ENCODE measurements at places on chromosomes 13 and 19.

DNA sequence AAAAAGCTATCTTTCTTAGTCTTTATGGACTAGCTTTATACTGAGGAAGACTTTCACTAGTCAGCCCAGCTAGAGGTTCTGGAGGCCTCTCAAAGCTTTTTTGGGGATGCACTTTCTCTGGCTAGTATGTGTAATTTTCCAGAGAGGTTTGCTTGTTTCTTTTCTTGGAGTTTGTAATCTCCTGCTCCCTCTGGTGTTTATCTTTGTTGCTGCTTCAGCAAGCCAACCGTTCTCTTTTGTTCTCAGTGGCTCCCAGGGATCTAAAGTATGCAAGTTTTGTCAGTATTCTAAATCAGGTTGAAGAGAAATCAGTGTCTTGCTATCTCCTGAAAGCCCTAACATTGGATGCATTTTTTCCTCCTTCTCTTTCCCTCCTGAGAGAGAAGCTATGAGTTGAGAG lies 121.1 kb upstream of the MYO16 start:
- H3K36me3 ChIP-seq: no peaks in the 10 kb centered on the region
- no peak overlapping the region for H3K4me3 ChIP-seq
- DNase-seq: no peak
- no peaks in the 10 kb centered on the region for H3K4me1 ChIP-seq

GRCh38 chr13:75670496-75670895 lies 34.4 kb downstream of the LMO7 start:
- H3K4me1 ChIP-seq: no peaks in the 10 kb centered on the region
- no peak overlapping the region for H3K4me3 ChIP-seq
- DNase-seq: no peak
- H3K27ac ChIP-seq: no peak overlapping the region
- H3K27me3 ChIP-seq: no peaks in the 10 kb centered on the region
- no peaks in the 10 kb centered on the region for H3K36me3 ChIP-seq

GRCh38 chr13:81458170-81458569 lies 1117.2 kb upstream of the SPRY2 start:
- H3K27me3 ChIP-seq: no peaks in the 10 kb centered on the region
- H3K4me3 ChIP-seq: no peak overlapping the region
- H3K4me1 ChIP-seq: no peaks in the 10 kb centered on the region
- H3K27ac ChIP-seq: no peak overlapping the region
- no peaks in the 10 kb centered on the region for H3K36me3 ChIP-seq

DNA sequence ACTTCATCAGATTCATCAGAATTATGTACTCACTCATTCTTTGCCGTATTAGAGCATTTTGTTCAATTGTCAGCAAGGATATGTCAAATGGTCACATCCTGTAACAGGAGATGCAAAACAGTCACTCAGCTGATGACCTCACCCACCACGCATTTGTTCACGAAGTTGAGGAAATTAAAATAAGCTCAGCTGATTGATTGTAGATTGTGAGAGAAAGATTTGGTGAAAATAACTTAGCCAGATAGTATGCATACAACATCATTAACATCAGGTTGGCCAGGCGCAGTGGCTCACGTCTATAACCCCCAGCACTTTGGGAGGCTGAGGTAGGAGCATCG lies 22.6 kb upstream of the CDC16 start:
- no peak for DNase-seq
- no peak overlapping the region for H3K4me3 ChIP-seq
- H3K27ac ChIP-seq: no peak overlapping the region
- H3K27me3 ChIP-seq: no peaks in the 10 kb centered on the region

GRCh38 chr19:10864538-10864899 lies 6.8 kb upstream of the CARM1 start:
- H3K27ac ChIP-seq: peak overlapping the region; percentile 49
- no peaks in the 10 kb centered on the region for H3K27me3 ChIP-seq
- H3K36me3 ChIP-seq: no peaks in the 10 kb centered on the region
- peak; percentile 45 for DNase-seq
- peaks cover 18% of the 10 kb centered on the region for H3K4me1 ChIP-seq

GRCh38 chr13:113837560-113838355 lies 26.1 kb downstream of the GAS6 start:
- H3K27me3 ChIP-seq: no peaks in the 10 kb centered on the region
- DNase-seq: peak; percentile 93
- peaks cover 36% of the 10 kb centered on the region for H3K36me3 ChIP-seq
- peak overlapping the region; percentile 76 for H3K27ac ChIP-seq

DNA sequence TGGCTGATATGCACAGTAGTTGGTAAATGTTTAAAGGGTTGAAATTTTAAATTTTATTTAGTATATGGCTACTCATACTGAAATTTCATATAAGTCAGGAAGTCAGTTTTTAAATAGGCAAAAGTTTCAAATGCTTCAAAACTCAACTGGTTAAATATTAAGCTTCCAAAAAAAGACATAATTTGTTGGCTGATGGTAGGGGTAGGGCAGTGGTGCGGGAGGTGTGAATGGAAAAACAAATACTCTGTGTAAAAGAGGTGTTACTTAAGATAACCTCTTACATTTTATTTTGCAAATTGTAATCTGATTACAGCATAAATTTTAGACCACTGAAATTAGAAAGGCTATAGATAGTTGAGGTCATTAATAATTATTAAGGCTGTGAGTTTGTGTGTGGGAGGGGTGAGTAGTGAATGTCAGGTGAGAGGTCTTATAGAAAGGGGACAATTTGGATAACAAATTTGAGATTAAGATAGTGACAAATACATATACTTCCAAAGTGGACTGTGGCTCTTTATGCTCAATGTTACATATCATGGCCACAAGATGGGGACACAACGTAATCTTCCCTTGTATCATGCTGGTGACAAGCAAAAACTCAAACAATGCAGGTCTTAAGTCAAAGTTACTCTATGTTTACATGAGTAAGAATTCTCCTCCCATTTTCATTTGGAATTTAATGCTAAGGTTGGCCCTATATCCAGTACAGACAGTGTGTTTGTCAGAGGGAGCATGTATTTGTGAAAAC lies 36.6 kb upstream of the OXGR1 start:
- H3K27me3 ChIP-seq: no peaks in the 10 kb centered on the region
- no peaks in the 10 kb centered on the region for H3K36me3 ChIP-seq
- DNase-seq: no peak
- no peak overlapping the region for H3K27ac ChIP-seq

DNA sequence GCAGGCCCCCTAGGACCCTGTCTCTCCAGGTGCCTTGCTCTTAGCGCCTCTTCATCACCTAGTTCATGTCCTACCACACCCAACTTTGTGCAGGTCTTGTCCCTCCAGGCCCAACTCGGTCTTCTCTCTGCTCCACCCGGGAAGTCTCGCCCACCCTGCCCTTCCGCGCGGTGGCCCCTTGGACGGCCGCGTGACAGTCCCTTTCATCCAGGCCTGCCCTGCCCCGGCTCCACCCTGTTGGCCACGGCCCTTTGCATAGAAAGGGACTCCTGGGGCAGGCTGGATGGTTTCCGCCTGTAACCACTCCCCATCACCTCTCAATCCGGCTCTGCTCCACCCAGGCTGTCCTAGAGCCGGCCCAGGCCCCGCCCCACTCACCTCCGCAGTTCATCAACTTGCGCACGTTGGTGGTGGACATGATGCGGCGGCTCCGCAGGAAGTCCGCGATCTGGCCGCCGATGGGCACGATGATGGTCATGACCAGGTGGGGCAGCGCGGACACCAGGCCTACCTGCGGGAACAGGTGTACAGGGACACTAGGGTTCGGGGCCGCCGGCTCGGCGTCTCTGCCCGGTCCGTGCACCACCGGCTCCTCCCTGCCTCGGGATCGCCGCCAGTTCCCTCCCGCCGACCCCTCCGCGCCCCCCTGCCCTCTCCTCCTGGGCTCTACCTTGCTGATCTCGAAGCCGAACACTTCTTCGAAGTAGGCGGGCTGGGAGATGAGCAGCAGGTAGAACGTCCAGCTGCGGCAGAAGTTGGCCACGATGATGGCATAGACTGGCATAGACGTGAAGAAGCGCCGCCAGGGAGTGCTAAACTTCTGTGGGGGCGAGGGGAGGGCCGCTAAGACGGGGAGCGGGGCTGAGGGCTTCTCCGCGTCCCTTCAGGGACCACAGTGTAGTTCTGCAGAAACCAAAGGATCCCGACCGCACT lies 7.2 kb downstream of the GFY start:
- DNase-seq: no peak
- peaks cover 55% of the 10 kb centered on the region for H3K27me3 ChIP-seq
- no peaks in the 10 kb centered on the region for H3K4me1 ChIP-seq
- H3K27ac ChIP-seq: no peak overlapping the region

DNA sequence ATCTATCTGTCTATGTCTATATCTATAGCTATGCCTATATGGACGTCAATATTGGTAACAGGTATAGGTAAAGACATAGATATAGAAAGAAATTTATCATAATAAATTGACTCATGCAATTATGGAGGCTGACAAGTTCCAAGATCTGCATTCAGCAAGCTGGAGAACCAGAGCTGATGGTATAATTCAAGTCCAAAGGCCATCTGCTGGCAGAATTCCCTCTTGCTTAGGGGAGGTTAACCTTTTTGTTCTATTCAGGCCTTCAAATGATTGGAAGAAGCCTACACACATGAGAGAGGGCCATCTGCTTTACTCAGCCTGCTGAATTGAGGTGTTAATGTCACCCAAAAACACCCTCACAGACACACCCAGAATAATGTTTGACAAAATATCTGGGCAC lies 10.8 kb downstream of the RASL11A start:
- no peak overlapping the region for H3K4me3 ChIP-seq
- H3K27ac ChIP-seq: no peak overlapping the region
- H3K4me1 ChIP-seq: no peaks in the 10 kb centered on the region
- no peak for DNase-seq
- no peaks in the 10 kb centered on the region for H3K27me3 ChIP-seq

DNA sequence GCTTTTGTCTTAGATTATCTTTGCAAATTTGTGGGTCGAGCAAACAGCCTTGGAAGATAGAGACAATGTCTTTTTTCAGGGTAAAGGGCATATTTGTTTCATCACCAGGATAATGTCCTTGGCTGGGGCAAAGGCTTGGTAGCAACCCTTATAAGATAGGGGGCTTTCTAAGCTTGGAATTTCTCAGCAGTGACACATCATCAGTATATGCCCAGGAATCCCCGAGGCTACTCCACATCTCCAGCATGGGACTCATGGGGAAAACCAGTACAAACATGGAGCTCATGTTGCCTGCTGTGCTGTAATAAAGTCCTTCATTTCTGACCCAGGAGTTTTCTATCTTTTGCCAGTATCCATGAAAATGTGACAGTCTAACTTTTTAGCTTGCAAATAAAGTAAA lies 77.1 kb downstream of the DCLK1 start:
- H3K27ac ChIP-seq: no peak overlapping the region
- H3K27me3 ChIP-seq: no peaks in the 10 kb centered on the region
- no peak overlapping the region for H3K4me3 ChIP-seq

DNA sequence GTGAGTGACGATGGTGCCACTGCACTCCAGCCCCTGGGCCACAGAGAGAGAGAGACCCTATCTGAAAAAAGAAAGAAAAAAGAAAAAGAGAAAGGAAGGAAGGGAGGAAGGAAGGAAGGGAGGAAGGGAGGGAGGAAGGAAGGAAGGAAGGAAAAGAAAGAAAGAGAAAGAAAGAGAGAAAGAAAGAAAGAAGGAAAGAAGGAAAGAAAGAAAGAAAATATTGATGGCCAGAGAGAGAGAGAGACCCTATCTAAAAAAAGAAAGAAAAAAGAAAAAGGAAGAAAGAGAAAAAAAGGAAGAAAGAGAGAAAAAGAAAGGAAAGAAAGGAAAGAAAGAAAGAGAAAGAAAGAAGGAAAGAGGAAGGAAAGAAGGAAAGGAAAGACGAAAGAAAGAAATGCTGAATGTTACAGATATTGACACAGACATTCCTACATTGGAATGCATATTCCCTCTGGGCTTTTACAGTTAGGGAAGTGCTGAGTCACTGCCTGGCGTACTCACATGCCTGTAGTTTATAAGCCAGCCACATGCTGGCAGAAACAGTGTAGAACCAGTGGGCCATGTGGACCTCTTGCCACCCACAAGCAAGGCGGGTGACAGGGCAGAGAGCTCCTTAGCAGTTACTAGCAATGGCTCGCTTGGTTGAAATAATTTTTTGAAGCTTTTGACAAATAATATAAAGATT lies 34.6 kb upstream of the SLC46A3 start:
- peak overlapping the region; percentile 77 for H3K27ac ChIP-seq
- peaks cover 11% of the 10 kb centered on the region for H3K4me1 ChIP-seq
- H3K27me3 ChIP-seq: no peaks in the 10 kb centered on the region
- DNase-seq: peak; percentile 55
- no peaks in the 10 kb centered on the region for H3K36me3 ChIP-seq

- H3K27ac ChIP-seq: no peak overlapping the region
- no peaks in the 10 kb centered on the region for H3K27me3 ChIP-seq
- H3K36me3 ChIP-seq: no peaks in the 10 kb centered on the region
- H3K4me1 ChIP-seq: peaks cover 9% of the 10 kb centered on the region
Measured at GRCh38 chr13:105607016-105607415, 928.4 kb downstream of the EFNB2 start.

GRCh38 chr13:94674609-94675348 lies 37.6 kb downstream of the SOX21 start:
- no peak overlapping the region for H3K27ac ChIP-seq
- H3K36me3 ChIP-seq: no peaks in the 10 kb centered on the region
- no peak overlapping the region for H3K4me3 ChIP-seq
- DNase-seq: no peak

Measured in thoracic aorta (tissue), 2 donors.